Fibroblast of skin of left biceps (primary cell): ENCODE measurements at places on chromosomes 1 and 21.

DNA sequence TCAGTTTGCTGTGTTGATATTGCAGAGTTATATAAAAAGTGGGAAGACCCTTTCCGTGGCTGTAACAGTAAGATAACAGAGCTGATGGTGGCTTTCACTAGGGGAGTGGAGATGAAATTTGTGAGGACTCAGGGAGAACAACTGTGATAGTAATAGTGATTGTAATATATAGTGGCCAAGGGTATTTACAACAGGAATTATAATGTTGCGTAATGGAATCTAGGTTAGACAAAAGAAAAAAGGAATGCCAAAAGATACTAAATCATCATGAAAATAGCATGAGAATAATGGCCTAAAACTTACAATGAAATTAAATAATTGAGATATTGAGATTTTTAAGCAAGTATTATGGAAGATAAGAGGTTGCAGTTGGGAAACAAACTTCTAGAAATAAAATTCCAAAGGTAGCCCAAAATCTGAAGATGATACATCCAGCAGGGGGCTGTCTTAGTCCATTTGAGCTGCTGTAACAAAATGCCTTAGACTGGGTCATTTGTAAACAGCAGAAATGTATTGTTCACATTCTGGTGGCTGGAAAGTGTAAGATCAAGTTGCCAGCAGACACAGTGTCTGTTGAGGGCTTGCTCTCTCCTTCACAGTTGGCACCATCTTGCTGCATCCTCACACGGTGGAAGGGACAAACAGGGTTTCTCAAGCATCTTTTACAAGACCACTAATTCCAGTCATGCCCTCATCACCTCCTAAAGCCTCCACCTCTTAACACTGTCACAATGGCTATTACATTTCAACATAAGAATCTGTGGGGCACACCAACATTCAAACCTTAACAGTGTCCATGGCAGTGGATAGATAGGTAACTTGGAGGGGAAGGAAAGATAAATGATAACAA is 711.2 kb downstream of the MRPL39 start:
- DNase-seq: peak; percentile 17

GRCh38 chr1:171455967-171456366 is 29.4 kb upstream of the PRRC2C start:
- no peak for DNase-seq

DNA sequence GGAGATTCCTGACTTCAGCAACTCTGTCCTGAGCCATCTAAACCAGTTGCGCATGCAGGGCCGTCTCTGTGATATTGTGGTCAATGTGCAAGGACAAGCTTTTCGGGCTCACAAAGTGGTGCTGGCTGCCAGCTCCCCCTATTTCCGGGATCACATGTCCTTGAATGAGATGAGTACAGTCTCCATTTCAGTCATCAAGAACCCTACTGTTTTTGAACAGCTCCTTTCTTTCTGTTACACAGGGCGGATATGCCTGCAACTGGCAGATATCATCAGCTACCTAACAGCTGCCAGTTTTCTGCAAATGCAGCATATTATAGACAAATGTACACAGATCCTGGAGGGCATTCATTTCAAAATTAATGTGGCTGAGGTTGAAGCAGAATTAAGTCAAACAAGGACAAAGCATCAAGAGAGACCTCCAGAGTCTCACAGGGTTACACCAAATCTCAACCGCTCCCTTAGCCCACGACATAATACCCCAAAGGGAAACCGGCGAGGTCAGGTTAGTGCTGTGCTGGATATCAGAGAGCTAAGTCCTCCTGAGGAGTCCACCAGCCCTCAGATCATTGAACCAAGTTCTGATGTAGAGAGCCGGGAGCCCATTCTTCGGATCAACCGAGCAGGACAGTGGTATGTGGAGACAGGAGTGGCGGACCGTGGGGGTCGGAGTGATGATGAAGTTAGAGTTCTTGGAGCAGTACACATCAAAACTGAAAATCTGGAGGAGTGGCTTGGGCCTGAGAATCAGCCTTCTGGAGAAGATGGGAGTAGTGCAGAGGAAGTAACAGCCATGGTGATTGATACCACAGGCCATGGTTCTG is 2.3 kb downstream of the ZBTB37 start:
- no peak for DNase-seq

DNA sequence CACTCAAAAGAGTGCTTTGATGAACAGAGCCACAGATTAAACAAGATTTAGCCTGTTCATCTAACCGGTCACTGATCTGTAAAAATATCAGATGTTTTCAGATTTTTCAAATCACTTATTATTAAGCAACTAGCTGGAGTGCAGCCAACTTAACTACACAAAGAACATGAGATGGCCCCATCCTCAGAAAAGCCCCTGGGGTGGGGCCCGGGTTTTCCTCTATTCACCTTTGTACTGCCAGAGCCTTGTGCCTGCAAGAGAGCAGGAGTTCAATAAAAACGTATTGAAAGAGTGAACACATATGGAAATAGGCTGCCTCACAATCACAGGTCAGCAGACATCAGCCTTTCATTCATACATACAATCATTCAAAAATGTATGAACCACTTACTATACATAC is 516.1 kb downstream of the OMA1 start:
- no peak for DNase-seq

- DNase-seq: no peak
These were observed 807.1 kb upstream of the PRMT6 start for GRCh38 chr1:106249365-106249764.

GRCh38 chr1:41245659-41246058 is 3.6 kb upstream of the SCMH1 start:
- no peak for DNase-seq

GRCh38 chr1:109488201-109488600 is 4.5 kb downstream of the ATXN7L2 start:
- no peak for DNase-seq

GRCh38 chr1:84078108-84078841 is 65.8 kb upstream of the PRKACB start:
- DNase-seq: no peak

GRCh38 chr1:202683029-202683428 is 27.2 kb downstream of the SYT2 start:
- no peak for DNase-seq

- DNase-seq: no peak
These were observed 22.4 kb upstream of the ACTN2 start for GRCh38 chr1:236663934-236664333.

GRCh38 chr1:28451011-28451410 is 54.8 kb upstream of the RCC1 start:
- DNase-seq: no peak

DNA sequence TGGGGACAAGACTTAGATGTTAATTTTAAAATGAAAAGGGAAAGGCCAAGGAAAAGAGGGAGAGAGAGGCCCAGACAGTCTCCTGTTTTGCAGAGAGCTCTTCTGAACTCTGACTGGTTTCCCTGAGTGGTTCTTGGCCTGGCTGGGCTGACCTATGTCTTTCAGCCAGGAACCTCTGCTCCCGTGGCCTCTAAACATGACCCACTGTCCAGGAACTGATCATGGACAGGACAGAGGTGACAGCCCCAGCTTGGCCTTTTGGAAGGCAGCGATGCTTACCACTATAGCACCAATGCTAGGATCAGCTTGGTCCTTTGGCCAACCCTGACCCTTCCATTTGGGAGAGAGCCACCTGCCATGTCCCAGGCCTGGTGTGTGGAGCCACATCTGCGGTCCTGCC is 55.2 kb downstream of the PRDM16 start:
- DNase-seq: no peak

DNA sequence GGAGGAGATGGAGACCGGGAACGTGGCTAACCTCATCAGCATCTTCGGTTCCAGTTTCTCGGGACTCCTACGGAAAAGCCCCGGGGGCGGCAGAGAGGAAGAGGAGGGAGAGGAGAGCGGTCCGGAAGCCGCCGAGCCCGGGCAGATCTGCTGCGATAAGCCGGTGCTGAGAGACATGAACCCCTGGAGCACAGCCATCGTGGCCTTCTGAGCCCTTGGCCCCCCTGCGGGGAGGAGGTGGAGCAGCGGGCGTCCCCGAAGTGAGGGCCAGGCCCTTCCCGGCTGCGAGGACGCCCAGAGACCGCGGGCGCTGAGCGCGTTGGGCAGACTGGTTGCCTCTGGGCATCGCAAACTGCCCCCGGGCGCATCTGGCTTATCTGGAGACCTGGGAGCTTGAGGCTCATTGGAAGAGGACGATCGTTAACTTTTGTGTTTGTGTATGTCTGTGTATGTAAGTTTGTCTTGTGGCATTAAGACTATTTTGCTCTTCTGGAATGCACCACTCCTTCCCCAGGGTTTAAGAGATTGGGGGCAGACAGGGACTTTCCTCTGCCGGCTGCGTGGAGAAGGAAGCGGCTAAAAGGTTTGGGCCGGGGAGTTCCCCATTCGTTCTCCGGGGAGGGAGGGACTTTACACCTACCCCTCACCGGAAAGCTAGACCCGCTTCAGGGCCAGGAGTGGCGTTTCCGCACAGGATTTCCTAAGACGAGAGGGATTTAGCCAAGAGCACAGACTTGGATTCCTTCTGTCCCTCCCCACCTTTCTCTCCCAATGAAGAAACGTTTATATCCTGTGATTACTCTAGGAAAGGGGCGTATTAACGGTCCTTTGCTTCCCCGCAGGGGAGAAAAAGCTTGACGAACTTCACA is 1.4 kb downstream of the IER5 start:
- no peak for DNase-seq

DNA sequence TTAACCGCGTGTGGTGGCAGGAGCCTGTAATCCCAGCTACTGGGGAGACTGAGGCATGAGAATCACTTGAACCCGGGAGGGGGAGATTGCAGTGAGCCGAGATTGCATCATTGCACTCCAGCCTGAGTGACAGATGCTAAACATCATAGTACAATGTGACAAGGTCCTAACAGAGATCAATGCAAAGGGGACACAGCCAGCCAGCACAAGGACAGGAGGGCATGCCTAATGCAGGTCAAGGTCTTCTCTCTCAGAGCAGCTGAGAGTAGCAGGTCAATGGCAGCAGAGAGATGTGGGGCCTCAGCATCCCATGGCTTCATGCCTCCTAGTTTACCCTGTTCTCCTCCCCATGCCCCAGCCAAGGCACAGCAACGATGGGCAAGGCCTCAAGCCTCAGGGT is 3.0 kb upstream of the SMIM11 start:
- no peak for DNase-seq

DNA sequence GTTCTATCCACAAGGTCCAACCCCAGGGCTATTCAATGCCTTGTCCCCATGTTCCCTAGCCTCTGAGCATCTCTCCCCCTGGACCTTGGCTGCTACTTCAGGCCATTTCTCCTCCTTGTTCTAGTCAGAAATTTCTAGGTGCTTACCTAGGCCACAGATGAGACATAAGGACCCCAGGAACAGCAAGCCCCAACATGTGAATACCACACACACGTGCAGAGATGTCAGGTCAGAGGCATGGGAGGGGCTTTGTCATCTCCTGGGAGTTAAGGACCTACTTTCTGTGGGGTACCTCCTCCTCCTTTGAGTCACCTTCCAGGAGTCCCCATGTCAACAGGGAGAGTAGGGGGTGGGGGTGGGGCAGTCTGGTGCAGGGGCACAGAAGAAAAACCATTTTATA is 7.1 kb upstream of the RGS16 start:
- DNase-seq: no peak

DNA sequence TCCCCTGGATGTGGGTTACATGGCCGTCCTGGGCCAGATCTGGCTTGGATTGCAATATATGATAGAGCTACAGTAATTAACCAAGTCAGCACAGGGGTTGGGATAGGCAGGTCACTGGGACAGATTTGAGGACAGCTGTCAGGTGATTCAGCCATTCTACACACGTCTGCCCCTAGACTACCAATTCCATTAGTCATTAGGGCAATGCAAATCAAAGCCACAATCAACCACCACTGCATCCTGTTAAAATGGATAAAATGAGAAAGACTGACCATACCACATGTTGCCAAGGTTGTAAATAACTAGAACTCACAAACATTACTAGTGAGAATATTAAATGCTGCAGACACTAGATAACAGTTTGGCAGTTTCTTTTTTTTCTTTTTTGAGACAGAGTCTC is 16.0 kb downstream of the C21orf58 start:
- DNase-seq: no peak

DNA sequence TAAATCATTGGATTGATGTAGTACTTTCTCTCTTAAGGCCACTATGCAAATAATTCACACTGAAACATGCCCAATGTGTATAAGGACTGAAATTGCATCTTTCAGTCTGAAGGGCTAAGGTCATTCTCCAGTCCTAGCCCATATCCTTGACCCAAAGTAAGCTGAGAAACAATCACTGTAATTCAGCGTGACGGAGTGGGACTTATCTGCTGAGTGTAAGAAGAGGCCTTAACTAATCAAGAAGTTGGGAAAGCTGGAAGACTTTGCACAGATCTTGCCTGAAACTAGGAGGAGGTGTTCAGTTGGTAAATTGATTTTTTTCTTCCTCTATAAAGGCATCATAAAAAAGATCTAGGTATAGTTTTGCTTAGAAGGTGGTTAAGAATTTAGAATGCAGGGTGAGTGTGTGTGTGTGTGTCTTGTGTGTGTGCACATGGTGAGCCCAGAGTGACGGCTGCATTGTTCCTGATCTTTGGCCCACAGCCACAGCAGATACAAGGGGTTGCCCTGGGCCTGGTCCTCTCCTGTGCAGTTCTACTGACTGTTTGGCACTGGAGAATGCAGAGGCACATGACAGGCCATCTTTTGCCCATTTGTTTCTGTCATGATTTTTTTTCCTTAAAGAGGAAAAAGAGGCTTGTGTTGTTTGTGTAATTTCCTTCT is 13.3 kb upstream of the PPP2R5A start:
- no peak for DNase-seq

- DNase-seq: no peak
These were observed 13.3 kb downstream of the KAZN start for GRCh38 chr1:14611792-14612191.

DNA sequence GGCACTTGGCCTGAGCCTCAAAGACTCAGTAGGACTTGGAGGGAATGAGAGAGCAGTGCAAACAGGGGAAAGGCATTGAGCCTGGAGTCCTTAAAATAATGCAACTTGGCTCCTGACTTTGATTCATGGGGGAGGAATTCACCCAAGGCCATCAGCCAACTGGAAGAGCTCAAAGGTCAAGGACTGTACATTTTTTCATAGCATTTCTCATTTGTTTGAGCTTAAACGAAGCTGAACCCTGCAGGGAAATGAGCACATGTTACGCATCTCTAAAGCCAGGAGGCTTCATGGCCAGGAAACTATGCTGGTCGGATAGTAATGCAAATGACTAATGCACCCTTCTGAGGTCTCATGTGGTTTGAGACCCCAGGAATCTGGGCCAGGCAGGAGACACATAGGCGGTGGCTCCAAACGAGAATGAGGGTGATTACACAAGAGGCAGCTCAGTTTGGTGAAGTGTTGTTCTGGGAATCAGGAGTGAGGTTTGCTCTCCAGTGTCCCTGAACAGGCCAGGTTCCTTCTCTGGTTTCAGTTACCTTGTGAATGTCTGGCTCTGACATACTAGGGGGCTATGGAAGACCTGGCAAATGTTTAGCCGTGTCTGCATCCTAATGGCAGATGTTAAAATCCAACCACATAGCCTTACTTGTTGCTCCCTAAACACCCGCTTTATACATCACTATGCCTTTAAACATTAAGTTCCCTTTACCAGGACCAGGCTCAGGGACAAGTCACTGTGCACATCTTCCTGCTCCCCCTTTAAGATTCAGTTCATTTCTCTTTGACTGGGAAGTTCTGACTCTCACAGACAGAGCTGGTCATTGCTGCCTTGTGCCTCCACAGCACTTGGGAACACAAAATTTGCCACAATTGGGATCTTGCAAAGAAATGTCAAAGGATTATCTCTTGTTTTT is 503.9 kb upstream of the USP24 start:
- peak; percentile 100 for DNase-seq
